ENCODE measurements at places on chromosomes 3 and 15. TPM values are rescaled to one million over a fixed set of nuclear protein-coding genes. Genes with fewer than 3 reads are reported as not detected.

Gene CHDH
- 10.9 TPM for total RNA-seq

Gene TAGLN3
- not detected for total RNA-seq

Gene ST3GAL6
- 29.4 TPM for total RNA-seq

Gene THRB
- total RNA-seq, result 19.7 TPM

Gene CIP2A
- 1.9 TPM for total RNA-seq

Gene SENP7
- total RNA-seq, result 20.0 TPM

Gene P2RY12
- total RNA-seq, result 3.1 TPM

Gene EPHB3
- total RNA-seq, result 7.8 TPM

Gene PLCB2
- 61.2 TPM for total RNA-seq

Gene STOML1
- 23.4 TPM for total RNA-seq

DNA sequence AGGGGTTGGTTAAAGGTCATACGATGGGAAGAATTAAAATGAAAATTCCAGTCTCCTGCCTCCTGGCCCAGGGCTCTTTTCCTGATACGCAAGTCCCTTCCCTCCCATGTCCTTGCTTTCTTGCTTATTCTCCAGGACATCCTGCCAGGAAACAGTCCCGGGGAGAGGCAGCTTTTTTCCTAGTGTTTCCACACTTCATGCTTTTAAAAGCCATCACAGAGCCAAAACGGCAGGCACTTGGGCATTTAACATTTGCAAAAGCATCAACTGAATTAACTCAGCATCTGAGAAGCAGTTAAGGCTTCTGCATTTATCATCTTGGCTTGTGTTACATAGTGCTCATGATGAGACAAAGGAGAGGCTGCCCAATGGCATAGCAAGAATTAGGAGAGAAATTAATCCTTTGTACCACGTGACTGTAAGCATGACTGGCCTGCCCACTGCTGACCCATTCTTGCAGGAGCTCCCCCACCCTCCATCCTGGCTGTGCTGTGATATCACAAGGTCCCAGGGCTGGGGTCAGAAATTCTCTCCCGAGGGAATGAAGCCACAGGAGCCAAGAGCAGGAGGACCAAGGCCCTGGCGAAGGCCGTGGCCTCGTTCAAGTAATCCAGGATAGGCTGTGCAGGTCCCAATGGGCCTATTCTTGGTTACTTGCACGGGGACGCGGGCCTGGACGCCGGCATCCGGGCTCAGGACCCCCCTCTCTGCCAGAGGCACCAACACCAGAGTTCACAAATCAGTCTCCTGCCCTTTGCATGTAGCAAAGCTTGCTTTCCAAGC is 21.6 kb upstream of the VILL start:
- no peak for DNase-seq

GRCh38 chr15:80854104-80854503 is 74.9 kb downstream of the CEMIP start:
- no peak for DNase-seq

- no peak for DNase-seq
Observed at GRCh38 chr3:11306817-11307589, 34.8 kb downstream of the ATG7 start.

- DNase-seq, result no peak
Observed at GRCh38 chr3:60829058-60829457, 422.2 kb downstream of the FHIT start.

DNA sequence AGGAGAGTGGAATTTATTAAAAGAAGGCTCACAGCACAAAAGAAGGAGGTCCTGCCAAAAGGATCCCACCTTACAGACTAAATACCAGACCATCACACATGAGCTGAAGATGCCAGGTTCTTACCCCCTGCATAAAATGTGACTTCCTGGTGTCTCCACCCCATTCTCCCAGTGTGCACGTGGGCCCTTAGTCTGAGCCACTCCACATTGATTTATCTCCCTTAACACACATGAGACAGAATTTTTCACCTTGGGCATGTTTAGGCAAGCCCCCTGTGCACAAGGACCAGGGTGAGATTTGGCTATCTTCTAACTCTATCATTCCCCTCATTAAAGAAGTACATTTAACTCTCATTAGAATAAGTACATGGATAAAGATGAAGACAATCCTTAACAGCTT is 916.7 kb downstream of the PLOD2 start:
- DNase-seq, result no peak

- DNase-seq, result no peak
Observed at GRCh38 chr3:10242182-10243065, 5.8 kb upstream of the TATDN2 start.

- no peak for DNase-seq
Observed at GRCh38 chr3:481680-482079, 285.1 kb downstream of the CHL1 start.

DNA sequence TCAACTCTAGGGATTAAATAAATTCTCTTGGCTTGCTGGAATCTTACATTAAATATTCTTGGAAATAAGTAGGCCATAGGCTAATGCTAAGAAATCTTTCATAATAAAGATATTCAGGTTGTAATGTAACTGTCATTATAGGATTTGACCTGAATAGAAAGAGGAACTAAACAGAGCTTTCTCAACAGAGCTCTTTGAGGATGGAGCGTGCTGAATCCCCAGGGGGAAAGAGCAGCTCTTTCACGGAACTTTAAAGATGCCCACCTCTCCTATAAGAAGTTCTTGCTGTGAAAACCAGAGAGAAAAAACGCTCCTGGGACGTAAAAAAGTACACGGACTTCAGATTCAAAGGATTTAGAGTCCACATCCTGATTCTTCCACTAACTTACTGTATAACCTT is 77.9 kb downstream of the NTRK3 start:
- no peak for DNase-seq

- no peak for DNase-seq
Observed at GRCh38 chr3:150613709-150614480, 10.8 kb downstream of the SELENOT start.

DNA sequence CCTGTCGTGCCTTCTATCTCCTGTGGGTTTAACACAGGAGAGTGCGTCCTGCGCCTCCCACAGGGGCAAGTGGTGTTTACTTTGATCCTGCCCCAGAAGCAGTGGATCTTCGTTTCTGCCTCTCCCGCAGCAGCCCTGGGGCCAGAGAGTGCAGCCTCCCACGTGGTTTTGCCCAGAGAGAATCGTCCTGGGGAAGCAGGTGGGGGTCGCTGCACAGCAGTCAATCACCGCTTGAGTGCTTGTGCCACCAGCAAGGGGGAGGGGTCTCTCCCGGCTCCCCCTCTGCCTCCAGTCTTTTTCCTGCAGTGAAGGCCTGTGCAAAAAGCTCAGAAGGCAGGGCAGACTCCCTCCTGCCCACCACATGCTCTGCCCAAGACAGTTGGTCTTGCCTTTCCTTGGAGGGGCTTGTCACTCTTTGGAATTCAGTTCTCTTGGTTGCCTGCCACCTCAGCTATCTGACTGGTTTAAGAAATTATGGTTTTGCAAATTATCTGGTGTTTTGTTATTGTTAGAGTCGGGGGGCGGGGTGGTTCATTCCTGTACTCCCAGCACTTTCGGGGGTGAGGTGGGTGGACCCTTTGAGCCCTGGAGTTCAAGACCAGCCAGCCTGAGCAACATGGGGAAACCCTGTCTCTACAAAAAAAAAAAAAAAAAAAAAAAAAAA is 26.9 kb downstream of the STOML1 start:
- peak; percentile 58 for DNase-seq

DNA sequence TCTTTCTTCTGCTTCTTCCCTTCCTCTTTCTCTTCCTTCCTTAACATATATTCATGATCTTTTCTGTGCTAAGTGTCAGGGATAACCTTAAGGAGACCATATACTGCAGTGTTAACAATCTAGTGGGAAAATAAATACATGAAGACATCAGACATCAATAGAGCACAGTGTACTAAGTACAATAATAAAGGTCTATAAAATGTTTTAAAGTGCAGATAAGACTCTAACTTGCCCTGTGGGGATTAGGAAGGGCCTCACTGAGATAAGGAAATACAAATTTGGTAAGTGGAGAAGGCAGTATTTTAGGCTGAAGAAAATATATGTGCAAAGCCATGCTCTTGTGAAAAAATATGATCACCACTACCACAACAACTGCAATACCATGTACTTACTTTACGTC is 49.2 kb upstream of the NANOGP8 start:
- DNase-seq, result no peak

DNA sequence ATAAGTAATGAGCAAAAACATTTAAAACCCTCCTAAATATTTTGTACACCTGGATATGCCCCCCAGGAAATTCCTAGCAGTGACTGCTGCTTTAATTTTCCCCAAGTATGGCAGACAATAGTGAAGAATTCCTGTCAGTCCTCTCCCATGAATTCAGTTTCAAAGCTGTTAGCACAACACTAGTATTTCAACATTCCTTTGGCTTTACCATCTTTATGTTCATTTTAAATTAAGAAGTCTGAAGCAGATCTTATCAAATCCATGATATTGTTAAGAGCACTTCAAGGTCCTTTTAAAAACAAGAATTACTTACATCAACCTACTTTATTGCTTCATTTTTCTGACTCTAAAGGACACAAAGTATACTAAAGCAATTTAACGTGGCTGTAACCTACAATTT is 28.8 kb upstream of the CDIN1 start:
- DNase-seq, result no peak

DNA sequence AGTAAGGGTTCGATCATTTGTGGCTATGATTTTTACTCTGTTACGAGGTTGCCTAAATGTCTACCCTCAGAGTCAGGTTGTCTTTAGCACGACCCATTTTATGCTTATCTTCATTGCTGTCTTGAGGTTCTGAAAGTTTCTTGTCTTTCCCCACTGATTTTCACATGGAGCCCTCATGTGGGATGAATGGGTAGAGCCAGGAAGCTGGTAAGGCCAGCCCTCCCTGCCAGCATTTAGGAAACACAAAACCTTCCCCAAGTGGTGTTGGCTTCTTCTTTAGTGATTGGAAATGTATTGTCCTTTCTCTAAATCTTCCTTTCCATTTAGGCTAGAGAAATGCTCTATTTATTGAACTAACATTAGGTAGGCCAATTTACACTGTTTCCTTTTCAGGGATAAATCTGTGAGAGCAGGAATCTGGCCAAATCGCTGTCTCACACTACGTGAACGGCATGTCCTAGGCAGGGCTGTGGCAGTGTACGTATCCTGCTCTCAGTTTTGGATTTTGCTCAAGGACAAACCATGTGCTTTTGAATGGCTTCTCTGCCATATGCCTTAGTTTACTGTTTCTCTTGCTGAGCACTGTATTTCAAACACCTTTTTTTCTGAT is 43.7 kb downstream of the MYZAP start:
- DNase-seq, result no peak

- DNase-seq, result no peak
Observed at GRCh38 chr15:99440551-99441443, 125.0 kb upstream of the MEF2A start.

GRCh38 chr3:59374091-59374817 is 324.4 kb upstream of the CFAP20DC start:
- no peak for DNase-seq

GRCh38 chr3:135637013-135637412 is 328.5 kb upstream of the PPP2R3A start:
- DNase-seq, result no peak

GRCh38 chr3:101529816-101530685 is 17.0 kb upstream of the SENP7 start:
- DNase-seq, result no peak

- DNase-seq, result no peak
Observed at GRCh38 chr15:39392469-39393047, 188.3 kb upstream of the THBS1 start.

- DNase-seq, result no peak
Observed at GRCh38 chr15:84911879-84912660, 27.6 kb downstream of the SLC28A1 start.

GRCh38 chr3:123113889-123114450 is 47.1 kb downstream of the PDIA5 start:
- no peak for DNase-seq

DNA sequence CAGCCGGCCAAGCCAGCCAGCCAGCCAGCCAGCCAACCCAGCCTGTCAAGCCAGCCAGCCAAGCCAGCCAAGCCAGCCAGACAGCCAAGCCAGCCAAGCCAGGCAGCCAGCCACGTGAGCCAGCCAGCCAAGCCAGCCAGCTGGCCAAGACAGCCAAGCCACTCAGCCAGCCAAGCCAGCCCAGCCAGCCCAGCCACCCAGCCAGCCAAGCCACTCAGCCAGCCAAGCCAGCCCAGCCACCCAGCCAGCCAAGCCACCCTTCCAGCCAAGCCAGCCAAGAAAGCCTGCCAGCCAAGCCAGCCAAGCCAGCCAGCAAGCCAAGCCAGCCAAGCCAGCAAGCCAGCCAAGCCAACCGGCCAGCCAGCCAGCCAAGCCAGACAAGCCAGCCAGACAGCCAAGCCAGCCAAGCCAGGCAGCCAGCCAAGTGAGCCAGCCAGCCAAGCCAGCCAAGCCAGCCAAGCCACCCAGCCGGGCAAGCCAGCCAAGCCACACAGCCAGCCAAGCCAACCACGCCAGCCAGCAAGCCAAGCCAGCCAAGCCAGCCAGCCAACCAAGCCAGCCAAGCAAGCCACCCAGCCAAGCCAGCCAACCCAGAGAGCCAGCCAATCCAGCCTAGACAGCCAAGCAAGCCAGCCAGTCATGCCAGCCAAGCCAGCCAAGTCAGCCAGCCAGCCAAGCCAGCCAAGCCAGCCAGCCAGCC is 199.5 kb downstream of the GOLGA6L6 start:
- peak; percentile 89 for DNase-seq

GRCh38 chr15:25441111-25441510 is 2.3 kb upstream of the UBE3A start:
- no peak for DNase-seq

GRCh38 chr3:115325539-115325938 is 178.5 kb upstream of the ZBTB20 start:
- no peak for DNase-seq

- DNase-seq, result no peak
Observed at GRCh38 chr15:68503213-68503612, 71.2 kb upstream of the ITGA11 start.

GRCh38 chr3:174857301-174857700 is 1.8 kb upstream of the NAALADL2 start:
- no peak for DNase-seq

DNA sequence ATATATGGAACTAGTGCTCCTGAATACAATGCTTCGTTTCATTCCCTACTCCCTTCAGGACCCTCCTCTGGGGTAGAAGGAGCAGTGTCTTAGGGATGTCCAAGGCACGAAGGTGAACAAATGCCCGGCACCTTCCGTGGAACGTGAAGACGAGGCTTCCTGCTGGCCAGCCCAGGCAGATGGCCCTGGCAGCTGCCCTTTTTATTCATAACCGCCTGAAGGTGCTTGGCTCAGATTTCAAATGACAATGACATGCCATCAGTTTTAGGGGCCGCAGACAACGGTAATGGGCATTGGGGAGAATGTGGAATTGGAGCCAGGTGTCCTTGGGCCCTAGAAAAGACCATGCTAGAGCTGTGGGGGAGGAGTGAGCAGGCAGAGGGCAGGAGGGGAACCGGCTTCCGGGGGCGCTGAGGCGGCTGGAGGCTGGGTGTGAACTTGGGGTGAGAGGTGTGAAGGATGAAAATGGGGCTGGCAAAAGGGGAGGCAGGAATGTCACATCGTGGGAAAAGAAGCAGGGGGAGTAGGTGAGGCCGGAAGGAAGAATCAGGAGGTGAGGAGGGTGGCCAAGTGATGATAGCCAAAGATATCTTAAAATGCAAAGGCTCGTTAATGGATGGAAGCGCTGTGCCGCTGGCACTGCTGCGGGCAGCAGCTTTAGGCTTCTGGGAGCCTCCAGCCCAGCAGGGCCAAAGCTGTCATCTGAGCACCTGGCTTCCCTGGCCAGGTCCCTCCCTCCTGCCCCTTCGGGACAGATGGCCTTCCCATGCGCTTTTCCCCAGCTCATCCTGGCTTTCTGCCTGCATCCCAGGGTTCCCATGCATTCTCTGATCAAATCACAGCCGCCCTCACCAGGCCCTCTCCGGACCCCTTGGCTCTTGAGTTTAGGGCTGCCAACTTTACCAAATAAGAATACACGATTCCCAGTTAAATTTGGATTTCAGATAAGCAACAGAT is 93.7 kb downstream of the TMEM266 start:
- no peak for DNase-seq

- DNase-seq, result no peak
Observed at GRCh38 chr3:14347110-14347509, 55.3 kb upstream of the SLC6A6 start.

All from upper lobe of right lung (tissue), 1 donor.